ENCODE measurements at places on chromosomes 7 and 10.

- no peak for DNase-seq
These were observed 69.0 kb upstream of the RSBN1L start for GRCh38 chr7:77627309-77627676.

DNA sequence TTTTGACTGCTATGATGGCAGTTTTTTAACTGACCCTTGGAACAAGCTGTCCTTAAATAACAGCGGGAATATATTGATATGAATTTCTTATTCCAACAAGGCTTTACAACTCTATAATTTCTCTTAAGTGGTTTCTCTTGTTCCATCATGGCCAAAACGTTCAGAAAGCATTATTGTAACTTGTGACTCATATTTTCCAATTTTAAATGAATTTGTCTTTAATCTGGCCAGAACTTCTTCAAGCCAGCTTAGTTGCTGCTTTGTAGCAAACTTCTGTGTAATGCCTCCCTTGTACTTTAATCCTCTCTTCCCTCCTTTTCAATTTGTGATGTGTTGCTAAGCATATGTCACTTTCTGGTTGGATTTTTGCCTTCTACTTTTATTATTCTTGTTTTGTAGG, 271.9 kb downstream of the KIF20B start:
- no peak for DNase-seq

DNA sequence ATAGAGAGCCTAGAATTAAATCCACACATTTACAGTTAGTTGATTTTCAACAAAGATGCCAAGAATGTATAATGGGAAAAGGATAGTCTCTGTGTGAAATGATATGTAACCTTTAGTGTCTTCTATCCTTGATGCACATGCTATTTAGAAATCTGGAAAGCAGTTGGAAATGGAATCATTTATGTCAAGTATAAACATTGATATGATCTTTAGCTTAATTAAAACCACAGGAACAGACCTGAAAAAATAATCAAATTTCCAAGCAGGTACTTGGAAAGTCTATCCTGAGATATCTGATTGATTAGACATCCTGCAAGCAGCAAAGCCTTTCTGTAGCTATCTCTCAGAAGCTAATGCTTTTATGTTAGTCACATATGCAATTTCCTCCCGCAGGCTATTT, 24.4 kb upstream of the SRI start:
- DNase-seq, result no peak

- no peak for DNase-seq
These were observed 2.1 kb upstream of the RAPGEF5 start for GRCh38 chr7:22358820-22359697.

DNA sequence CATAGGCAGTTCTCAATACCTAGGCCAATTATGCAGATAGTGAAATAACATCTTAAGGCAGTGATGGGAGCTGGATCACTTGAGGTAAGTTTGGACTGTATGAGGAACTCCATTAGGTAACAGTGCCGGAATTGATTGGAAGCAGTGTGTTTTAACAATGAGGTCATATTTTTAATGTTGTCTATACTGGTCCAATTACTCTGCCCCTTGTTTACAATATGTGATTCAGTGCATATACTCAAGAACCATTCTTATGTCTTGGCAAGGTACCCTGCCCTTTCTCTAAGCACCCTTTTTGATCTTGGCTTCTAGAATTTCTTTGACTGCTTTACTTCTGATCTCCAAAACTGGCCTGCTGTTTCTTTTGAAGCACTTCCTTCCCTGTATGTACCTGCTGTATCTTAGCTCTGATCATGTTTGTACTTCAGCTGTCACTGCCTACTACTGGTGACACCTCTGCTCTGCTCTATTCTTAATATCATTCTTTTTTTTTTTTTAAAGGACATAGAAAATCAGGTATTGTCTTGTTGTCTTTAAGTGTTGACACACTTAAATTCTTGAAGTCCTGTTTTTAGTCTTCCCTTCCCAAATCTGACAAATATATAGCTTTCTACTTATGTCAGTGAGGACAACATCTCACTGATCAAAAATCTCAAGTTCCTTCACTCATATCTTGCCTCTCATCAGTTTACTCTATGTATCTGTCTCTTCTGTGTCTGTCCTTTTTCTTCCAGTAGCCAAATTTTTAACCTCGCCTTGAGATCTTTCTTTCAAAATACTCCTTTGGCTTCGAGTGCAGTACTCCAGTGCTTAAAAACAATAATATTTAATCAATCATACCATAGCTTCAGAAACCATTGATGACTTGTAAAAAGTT, 46.4 kb upstream of the RPA3 start:
- peak; percentile 64 for DNase-seq

DNA sequence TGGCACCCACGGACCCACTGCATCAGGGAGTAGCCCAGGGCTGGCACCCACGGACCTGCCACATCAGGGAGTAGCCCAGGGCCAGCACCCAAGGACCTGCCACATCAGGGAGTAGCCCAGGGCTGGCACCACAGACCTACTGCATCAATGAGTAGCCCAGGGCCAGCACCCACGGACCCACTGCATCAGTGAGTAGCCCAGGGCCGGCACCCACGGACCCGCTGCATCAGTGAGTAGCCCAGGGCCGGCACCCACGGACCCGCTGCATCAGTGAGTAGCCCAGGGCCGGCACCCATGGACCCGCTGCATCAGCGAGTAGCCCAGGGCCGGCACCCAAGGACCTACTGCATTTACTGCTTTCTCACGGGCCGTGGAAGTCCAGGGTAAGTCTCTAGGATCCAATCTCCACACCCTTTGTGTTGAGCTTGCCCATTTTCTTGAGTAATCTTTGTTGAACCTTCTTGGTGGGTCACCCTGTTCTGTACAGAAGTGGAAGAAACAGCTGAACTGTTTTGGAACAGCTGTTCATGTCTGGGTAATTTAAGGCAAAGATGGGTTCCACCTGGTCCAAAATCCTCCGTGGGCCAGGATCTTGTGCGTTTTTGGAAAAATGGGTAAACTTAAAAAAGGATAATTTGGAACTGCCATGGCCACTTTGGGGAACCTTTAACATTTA, 69.0 kb downstream of the VIPR2 start:
- no peak for DNase-seq

DNA sequence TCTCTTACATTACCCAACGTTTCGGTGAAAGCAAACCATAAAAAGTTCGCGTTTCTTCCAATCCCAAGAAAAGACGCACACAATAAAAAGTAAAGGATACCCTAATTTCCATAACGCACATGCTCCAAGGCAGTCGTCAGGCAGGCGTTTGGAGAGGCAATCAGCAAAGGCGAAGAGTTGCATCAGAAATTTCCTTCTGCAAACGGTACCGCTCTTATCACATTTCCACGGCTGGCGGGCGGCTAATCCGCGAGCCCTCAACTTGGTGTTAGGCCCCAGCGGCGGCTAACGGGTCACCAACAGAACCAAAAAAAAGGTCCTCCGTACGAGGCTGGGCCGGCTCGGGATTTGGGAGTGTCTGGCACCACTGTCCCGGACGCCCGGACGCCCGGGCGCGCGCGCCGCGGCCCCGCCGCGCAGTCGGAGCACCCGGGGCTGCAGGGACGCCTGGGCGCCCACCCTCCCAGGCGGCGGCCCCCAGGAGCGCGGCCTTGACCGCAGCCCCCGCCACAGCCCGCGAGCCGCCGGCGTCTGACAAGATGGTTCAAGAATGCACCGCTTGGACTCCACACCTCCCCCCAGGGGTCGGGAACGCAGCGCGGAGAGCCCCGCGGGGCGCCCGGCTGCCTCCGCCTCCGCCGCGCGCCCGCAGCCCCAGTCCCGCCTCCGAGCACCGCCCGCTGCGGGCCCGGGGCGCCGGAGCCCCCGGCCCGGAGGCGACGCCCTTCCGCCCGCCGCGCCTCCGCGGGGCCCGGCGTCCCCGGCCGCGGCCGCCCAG, 9.8 kb upstream of the GRB10 start:
- no peak for DNase-seq

DNA sequence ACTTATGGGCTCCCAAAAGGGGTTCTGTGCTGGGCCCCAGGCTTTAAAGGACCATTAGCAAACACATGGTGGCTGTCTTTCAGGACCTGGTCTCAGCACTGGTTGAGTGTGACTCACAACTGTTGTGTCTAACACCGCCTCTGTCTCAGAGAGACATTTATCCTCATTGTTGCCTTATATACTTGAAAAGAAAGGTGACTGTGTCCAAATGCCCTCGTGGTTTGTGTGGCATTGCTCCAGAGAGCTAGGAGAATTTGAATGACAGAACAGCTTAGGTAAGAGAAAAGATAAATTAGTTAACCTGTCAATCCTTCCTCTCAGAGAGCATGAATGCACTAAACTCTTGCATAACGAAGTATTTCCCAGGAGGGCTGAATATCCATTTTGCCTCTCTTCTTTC, 14.5 kb upstream of the FAM13C start:
- DNase-seq, result no peak

DNA sequence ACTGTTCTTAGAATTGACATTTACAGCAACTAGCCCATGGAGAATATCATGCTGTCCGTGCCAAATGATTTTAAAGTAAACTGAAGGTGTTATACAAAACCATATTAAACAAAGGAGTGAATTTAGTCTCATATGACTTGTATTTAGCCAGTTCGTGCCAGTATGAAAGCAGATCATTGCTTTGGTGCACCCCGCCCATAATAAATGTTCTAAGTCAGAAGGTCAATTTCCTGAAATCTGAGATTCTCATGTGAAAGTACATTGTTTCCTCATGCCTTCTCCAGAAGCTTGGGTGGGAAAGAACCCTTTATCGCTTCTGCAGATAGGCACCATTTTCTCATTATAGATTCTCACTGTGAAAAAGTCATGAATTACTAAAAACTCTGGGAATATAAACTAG, 106.4 kb downstream of the CAMK1D start:
- DNase-seq, result no peak

DNA sequence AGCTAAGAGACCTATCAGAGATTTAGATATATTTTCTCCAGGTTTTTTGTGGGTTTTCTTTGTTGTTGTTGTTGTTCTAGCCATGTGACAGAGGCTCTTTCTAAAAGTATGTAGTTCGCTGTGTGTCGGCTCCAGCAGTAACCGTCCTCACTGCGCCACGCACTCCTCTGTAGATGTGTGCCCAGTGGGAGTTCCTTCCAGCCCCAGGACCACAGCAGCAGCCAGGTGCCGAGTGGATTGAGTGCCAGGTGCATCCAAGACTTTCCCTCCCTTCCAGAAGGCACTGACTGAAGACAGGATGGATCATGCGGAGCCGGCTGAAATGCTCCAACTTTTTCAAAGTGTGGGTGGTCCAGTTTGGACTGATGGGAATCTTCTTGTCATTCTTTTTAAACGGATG, 31.8 kb downstream of the WDR86 start:
- no peak for DNase-seq

DNA sequence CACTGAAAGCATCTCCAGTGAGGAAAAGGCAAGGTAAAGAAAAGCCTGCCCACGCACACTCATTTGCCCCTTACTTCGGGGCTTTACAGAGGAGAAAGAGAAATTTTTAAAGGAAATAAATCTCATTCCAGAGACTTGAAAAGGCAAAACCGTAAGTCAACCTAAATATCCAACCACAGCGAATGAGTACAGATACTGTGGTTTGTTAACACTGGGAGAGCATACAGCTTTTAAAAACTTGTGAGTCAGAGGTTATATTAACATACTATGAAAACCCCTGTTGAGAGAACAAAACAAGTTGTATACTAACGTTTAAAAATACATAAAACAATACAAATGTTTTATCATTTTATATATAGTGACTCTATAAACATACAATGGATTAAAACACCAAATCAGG, 28.6 kb upstream of the ST7 start:
- DNase-seq, result no peak

GRCh38 chr10:11344081-11344480, 267.4 kb downstream of the USP6NL start:
- DNase-seq, result no peak

GRCh38 chr7:1144269-1144771, 15.7 kb downstream of the ZFAND2A start:
- no peak for DNase-seq

- no peak for DNase-seq
These were observed 638 bp downstream of the EGR2 start for GRCh38 chr10:62815381-62816075.

DNA sequence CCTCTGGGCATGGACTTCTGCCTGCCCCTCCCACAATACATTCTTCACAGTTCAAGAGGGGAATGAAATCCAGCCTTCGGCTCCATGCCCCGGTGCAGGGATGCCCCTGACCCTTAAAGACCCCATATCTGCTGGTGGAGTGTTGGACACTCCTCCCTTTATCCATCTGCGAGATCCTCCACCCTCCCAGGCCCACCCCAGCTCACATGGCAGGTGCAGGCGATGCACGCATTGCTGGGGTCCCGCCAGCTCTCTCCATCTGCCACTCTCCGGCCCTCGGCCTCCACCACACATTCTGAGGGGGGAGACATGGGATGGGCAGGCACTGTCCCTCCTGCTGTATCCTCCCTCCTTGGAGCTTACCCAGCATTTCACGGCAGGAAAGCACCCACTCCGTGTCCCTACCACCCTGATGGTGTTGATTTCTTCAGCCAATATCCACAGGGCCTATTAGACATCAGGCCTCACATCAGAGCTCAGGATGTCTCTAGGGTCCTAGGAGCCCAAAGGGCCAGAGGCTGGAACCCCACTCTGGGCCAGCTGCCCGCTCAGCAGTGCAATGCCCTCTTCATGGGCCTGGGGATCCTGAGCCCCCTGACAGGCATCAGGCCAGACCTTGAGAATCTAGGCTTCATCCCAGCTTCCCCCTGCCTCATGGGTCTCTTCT, 18.3 kb downstream of the ATP6V1F start:
- DNase-seq, result no peak

DNA sequence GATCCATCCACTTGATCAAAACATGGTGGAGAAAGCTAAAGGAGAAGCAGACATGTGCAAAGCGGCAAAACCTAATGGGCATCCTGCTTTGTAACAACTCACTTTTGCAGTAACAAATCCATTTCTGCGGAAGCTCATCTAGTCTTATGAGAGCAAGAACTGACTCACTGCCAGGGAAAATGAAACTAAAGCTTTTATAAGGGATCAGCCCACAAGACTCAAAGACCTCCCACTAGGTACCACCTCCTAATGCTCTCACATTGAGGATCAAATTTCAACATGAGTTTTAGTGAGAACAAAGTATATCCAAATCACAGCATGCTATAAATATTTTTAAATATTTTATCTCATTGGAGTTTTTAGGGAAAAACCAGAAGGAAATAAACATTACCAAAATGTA, 120.1 kb upstream of the GNAI1 start:
- DNase-seq, result no peak

DNA sequence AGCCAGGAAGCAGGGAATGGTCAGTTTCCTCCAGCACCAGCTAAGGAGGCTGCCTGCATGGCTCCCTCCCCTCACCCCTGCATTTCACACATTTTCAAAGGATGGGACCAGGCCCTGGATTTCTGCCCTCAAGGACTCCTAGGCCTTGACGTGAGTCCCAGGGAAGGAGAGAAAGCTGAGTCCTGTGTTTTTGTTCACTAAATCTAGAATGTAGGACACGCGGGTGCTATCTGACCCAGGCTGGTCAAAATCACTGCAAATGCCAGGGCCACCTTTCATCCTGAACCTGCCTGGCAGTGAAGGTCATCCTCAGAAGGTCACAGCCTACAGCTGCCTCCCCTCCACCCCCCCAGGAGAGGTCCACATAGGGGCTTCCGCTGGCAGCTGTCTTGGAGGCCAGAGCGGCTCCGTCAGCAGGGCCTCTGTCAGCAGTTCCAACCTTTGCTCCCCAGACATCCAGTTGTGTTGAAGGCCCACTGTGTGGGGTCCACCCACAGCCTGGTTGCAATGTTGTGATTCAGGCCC, 18.0 kb downstream of the RHBDD2 start:
- DNase-seq, result no peak
